ENCODE measurements at places on chromosomes 3 and 15.

- no peak overlapping the region for H3K4me3 ChIP-seq
- H3K27ac ChIP-seq: no peak overlapping the region
- H3K27me3 ChIP-seq: no peaks in the 10 kb centered on the region
- peaks cover 5% of the 10 kb centered on the region for H3K4me1 ChIP-seq
Measured at GRCh38 chr3:153957421-153957820, 163.8 kb upstream of the ARHGEF26 start.

GRCh38 chr3:64901986-64902516 is 214.3 kb upstream of the ADAMTS9 start:
- H3K4me3 ChIP-seq: no peak overlapping the region
- H3K4me1 ChIP-seq: peaks cover 19% of the 10 kb centered on the region
- DNase-seq: no peak
- H3K36me3 ChIP-seq: no peaks in the 10 kb centered on the region
- no peaks in the 10 kb centered on the region for H3K27me3 ChIP-seq

GRCh38 chr3:1591327-1592028 is 498.7 kb downstream of the CNTN6 start:
- H3K4me1 ChIP-seq: no peaks in the 10 kb centered on the region
- no peak overlapping the region for H3K27ac ChIP-seq
- DNase-seq: no peak
- no peaks in the 10 kb centered on the region for H3K27me3 ChIP-seq
- no peaks in the 10 kb centered on the region for H3K36me3 ChIP-seq

GRCh38 chr3:186920301-186920700 is 10.0 kb upstream of the ST6GAL1 start:
- H3K4me1 ChIP-seq: peaks cover 37% of the 10 kb centered on the region
- no peak overlapping the region for H3K4me3 ChIP-seq
- H3K36me3 ChIP-seq: no peaks in the 10 kb centered on the region
- H3K27ac ChIP-seq: no peak overlapping the region
- no peaks in the 10 kb centered on the region for H3K27me3 ChIP-seq
- no peak for DNase-seq

GRCh38 chr3:197336348-197336747 is 37.9 kb upstream of the DLG1 start:
- H3K27me3 ChIP-seq: peaks cover 3% of the 10 kb centered on the region
- H3K27ac ChIP-seq: no peak overlapping the region
- H3K4me3 ChIP-seq: no peak overlapping the region
- H3K36me3 ChIP-seq: peaks cover 3% of the 10 kb centered on the region
- no peak for DNase-seq

GRCh38 chr3:75981401-75981800 is 196.1 kb upstream of the ZNF717 start:
- H3K36me3 ChIP-seq: no peaks in the 10 kb centered on the region
- H3K27ac ChIP-seq: no peak overlapping the region
- DNase-seq: no peak
- no peaks in the 10 kb centered on the region for H3K4me1 ChIP-seq
- no peaks in the 10 kb centered on the region for H3K27me3 ChIP-seq

DNA sequence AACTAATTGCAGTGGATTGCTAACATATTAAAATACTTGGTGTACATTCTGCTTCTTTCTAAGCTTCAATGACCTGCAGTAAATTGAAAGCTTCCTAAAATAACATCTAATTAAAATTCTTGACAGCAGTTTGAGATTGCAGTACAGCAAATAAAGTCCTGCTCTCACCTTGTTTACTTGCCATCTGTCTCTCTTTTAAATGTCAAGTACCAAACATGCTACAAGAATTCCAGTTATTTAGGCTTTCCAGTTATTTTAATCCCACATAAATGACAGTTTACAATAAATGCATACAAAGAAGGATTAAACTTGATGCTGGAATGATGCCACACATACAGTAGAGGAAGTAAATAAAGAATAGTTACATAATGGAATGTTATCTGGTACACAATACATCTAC is 33.2 kb downstream of the CBLB start:
- H3K4me1 ChIP-seq: peaks cover 12% of the 10 kb centered on the region
- no peak overlapping the region for H3K4me3 ChIP-seq
- H3K27me3 ChIP-seq: no peaks in the 10 kb centered on the region
- no peak for DNase-seq

- DNase-seq: no peak
- no peak overlapping the region for H3K4me3 ChIP-seq
- peaks cover 26% of the 10 kb centered on the region for H3K4me1 ChIP-seq
- no peaks in the 10 kb centered on the region for H3K27me3 ChIP-seq
- H3K27ac ChIP-seq: no peak overlapping the region
- peaks cover 4% of the 10 kb centered on the region for H3K36me3 ChIP-seq
Measured at GRCh38 chr3:61743686-61744242, 182.4 kb downstream of the PTPRG start.

GRCh38 chr3:149366941-149367840 is 10.3 kb downstream of the TM4SF1 start:
- peak overlapping the region; percentile 51 for H3K4me3 ChIP-seq
- no peaks in the 10 kb centered on the region for H3K27me3 ChIP-seq
- peaks cover 27% of the 10 kb centered on the region for H3K4me1 ChIP-seq
- no peaks in the 10 kb centered on the region for H3K36me3 ChIP-seq
- peak overlapping the region; percentile 87 for H3K27ac ChIP-seq
- DNase-seq: no peak

- no peak for DNase-seq
- peaks cover 20% of the 10 kb centered on the region for H3K4me1 ChIP-seq
- H3K36me3 ChIP-seq: no peaks in the 10 kb centered on the region
- peaks cover 9% of the 10 kb centered on the region for H3K27me3 ChIP-seq
Measured at GRCh38 chr15:27077790-27078189, 106.8 kb downstream of the GABRG3 start.

DNA sequence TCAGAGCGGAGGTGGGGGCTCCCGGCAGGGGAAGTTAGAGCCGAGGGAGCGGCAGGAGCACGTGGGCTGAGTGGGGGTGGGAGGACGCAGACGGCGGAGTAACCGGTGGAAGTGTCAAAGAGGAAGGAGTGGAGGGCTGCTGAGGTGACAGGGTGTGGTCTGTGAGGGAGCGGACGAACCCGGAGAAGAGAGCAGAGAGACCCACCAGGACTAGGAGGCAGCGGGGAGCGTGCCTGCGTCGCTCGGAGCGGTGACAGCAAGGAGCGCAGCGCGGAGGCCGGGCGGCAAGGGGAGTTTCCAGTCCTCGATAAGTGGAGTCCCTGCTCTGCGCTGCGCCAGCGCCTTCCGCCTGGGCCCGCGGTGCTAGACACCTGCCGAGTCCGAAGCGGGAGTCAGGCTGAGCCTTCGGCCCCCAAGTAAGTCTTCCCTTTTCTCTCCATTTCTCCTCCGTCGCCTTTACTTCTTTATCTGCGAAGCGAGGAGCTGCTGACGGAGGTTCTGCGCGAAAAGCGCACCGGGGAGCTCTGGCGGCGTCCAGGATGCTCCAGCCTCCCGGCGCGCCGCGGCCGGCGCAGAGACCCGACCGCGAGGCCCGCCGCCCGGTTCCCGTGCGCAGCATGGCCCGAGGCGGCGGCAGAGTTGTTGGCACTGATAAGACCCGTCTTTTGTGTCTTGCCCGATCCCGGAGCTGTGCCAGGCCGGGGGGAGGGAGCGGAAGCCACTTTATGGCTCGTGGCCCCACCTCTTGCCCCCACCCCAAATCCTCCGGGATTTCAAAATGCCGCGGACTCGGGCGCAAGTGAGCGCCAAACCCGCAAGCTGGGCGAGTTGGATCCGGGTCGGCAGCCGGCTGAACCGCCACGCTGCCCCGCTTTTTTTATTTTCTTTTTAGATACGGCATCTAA is 533.0 kb upstream of the SEMA6D start:
- DNase-seq: no peak
- H3K36me3 ChIP-seq: no peaks in the 10 kb centered on the region
- H3K27ac ChIP-seq: peak overlapping the region; percentile 44
- peaks cover 51% of the 10 kb centered on the region for H3K27me3 ChIP-seq
- peak overlapping the region; percentile 94 for H3K4me3 ChIP-seq

DNA sequence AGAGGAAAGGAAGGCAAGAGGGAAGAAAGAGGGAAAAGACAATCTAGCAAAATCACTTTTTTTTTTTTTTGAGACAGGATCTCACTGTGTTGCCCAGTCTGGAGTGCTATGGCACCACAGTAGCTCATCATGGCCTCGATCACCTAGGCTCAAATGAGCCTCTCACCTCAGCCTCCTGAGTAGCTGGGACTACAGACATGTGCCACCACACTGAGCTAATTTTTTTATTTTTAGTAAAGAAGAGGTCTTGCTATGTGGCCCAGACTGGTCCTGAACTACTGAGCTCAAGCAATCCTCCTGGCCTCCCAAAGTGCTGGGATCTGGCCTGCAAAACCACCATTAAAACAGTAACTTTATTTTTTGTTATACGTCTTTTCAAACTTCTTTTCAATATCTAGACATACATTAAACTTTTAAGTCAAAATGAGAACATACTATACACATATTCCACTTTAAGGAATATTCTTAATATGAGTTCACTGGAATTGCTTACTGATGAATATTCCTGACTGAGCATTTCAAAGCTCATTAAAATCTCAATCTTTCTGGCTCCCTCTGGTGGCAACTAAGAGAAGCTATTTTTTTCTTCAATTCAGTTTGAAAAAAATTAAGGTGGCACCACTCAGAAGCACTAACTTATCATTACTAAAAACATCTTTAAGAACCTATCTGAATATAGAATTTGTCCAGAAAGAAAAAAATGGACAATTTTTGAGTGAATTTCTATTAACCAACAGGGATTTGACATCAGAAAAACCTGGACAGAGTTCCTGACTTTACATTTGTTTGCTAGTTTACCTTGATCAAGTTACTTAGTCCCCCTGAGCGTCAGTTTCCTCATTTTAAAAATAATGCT is 40.9 kb downstream of the UACA start:
- peaks cover 6% of the 10 kb centered on the region for H3K36me3 ChIP-seq
- no peak overlapping the region for H3K4me3 ChIP-seq
- H3K27ac ChIP-seq: peak overlapping the region; percentile 39
- H3K4me1 ChIP-seq: peaks cover 7% of the 10 kb centered on the region
- no peak for DNase-seq

- no peak for DNase-seq
- H3K27ac ChIP-seq: no peak overlapping the region
- H3K27me3 ChIP-seq: no peaks in the 10 kb centered on the region
- no peak overlapping the region for H3K4me3 ChIP-seq
- H3K4me1 ChIP-seq: peaks cover 24% of the 10 kb centered on the region
Measured at GRCh38 chr15:66673410-66674322, 28.4 kb upstream of the SMAD6 start.

GRCh38 chr15:23629234-23629805 is 18.3 kb downstream of the MAGEL2 start:
- H3K4me1 ChIP-seq: no peaks in the 10 kb centered on the region
- no peak overlapping the region for H3K27ac ChIP-seq
- H3K36me3 ChIP-seq: no peaks in the 10 kb centered on the region
- H3K27me3 ChIP-seq: no peaks in the 10 kb centered on the region
- no peak for DNase-seq

DNA sequence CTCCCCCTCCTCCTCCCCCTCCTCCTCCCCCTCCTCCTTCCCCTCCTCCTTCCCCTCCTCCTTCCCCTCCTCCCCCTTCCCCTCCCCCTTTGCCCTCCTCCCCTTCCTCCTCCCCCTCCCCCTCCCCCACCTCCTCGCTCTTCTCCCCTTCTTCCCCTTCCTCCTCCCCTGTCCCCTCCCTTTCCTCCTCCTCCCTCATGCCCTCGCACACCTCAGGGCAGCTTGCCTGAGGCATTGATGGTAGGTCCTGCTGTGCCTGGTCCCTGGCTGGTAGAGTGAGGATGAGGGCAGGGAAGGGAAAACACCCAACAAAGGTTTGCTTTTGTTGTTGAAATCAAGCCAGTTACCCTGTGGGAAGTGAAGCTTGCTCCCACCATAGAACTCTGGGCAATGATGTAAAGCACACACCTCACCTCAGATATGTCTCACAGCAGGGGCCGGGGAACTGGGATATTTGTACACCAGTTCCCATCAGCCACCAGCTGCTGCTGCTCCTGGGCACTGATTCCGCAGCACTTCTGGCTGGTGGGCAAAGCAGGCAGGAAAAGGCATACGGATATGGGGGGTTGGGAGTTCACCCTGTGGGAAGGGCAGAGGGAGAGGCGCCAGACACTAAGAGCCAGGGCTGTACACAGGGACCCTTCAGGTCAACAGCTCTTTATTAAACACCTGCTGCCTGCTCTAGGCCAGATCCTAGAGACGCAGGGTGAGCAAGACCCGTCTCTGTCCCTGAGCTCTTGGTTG is 13.8 kb downstream of the ISG20 start:
- H3K27ac ChIP-seq: peak overlapping the region; percentile 41
- peaks cover 30% of the 10 kb centered on the region for H3K4me1 ChIP-seq

GRCh38 chr15:33132722-33133345 is 61.7 kb downstream of the FMN1 start:
- peak overlapping the region; percentile 2 for H3K27ac ChIP-seq
- H3K36me3 ChIP-seq: peaks cover under 1% of the 10 kb centered on the region
- H3K27me3 ChIP-seq: no peaks in the 10 kb centered on the region
- no peak for DNase-seq
- peak overlapping the region; percentile 24 for H3K4me3 ChIP-seq
- H3K4me1 ChIP-seq: peaks cover 27% of the 10 kb centered on the region

DNA sequence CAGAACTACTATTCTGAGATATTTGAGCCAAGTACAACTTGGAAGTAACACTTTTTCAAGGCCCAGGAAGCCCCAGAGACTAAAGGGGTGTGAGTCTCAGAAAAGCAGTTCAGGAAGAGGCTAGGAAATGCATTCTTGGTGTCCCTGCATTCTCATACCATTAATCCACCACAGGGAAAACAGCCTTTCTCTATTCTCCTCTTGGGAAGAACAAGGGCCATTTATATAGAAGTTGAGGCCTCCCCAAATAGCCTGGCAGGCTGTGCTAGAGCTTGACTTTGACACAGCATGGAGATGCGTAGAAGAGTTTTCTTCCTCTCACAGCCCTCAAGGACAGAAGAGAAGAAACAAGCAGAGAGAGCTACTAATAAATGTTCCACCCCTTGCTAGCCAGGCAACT is 5.5 kb upstream of the NR2C2 start:
- no peaks in the 10 kb centered on the region for H3K27me3 ChIP-seq
- H3K4me1 ChIP-seq: peaks cover 14% of the 10 kb centered on the region
- no peak overlapping the region for H3K4me3 ChIP-seq

- no peak overlapping the region for H3K27ac ChIP-seq
- no peaks in the 10 kb centered on the region for H3K4me1 ChIP-seq
- H3K36me3 ChIP-seq: no peaks in the 10 kb centered on the region
- H3K4me3 ChIP-seq: no peak overlapping the region
- no peak for DNase-seq
- H3K27me3 ChIP-seq: no peaks in the 10 kb centered on the region
Measured at GRCh38 chr3:21170964-21171363, 580.0 kb downstream of the ZNF385D start.

GRCh38 chr15:68930268-68931022 is at the start of gene SPESP1:
SPESP1 (plus strand) TSS chr15:68930525; CDS start chr15:68930654, 129 bp downstream.
- peaks cover 5% of the 10 kb centered on the region for H3K27me3 ChIP-seq
- H3K4me1 ChIP-seq: no peaks in the 10 kb centered on the region
- H3K36me3 ChIP-seq: no peaks in the 10 kb centered on the region
- no peak for DNase-seq
- no peak within 1 kb of the TSS for H3K4me3 ChIP-seq

GRCh38 chr3:130779031-130779430 is 32.4 kb upstream of the PIK3R4 start:
- H3K27ac ChIP-seq: no peak overlapping the region
- no peak overlapping the region for H3K4me3 ChIP-seq
- no peaks in the 10 kb centered on the region for H3K36me3 ChIP-seq
- DNase-seq: no peak
- peaks cover 35% of the 10 kb centered on the region for H3K27me3 ChIP-seq

Measured in type B pancreatic cell (in vitro differentiated cells).